ENCODE measurements at places on chromosomes 4 and X. TPM values are rescaled to one million over a fixed set of nuclear protein-coding genes. Genes with fewer than 3 reads are reported as not detected.

DNA sequence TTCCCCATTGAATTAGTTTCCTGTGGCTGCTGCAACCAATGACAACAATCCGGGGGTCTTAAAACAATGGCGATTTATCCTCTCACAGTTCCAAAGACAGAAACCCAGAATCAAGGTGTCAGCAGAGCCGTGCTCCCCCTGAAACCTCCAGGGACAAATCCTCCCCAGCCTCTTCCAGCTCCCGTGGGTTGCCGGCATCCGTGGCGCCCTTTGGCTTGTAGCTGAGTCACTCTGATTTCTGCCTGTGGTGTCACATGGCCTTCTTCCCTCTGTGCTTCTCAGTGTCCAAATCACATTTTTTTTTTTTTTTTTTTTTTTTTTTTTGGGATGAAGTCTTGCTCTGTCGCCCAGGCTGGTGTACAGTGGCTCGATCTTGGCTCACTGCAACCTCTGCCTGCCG lies 64.5 kb upstream of the STX18 start:
- no peak for DNase-seq

DNA sequence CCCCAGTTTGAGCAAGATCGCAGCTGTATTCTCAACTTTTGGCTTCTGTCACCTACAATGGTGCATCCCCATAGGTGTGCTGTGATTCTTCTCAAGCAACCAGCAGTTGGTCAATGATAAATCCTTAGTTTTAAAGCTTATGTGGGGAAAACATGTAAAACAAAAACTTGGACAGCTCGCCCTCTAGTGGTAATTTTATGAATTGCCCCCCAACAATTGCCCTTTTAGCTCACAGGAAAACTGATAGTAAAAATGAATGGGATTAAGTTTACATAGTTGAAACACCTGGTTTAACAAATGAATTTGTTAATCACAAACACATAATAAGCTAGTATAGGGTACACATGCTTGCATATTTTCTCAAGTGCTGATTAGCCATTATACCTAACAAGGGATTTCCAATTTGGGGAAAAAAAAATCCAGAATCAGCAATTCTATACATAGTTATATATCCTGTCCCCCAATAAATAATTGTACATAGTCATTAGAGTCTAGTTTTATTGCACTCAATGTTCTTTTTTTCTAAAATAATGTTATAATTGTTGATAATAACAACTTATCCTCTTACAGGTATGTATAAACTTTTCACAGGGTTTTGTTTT lies 30.1 kb downstream of the TEX13A start:
- no peak for DNase-seq

DNA sequence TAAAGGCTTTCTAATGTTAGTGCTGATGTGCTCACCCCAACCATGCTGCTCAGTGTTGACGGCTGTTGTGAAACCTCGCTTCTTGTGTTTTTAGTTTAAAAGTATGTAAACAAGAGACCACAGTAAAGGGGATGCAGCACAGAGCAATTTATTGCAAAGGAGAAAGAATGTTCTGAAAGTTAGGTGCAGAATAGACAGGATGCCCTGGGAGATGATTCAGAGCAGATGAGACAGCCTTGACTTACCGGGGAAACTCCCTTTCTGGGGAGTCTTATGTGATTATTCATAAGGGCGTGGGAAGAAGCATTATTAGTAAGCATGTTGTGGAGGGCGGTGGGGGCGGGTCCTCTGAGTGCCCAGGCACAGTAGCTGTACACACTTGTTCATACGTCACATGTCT lies 47.7 kb downstream of the EVC start:
- no peak for DNase-seq

GRCh38 chrX:118974908-118975671 lies 672 bp downstream of the LONRF3 start:
- DNase-seq, result peak; percentile 48

DNA sequence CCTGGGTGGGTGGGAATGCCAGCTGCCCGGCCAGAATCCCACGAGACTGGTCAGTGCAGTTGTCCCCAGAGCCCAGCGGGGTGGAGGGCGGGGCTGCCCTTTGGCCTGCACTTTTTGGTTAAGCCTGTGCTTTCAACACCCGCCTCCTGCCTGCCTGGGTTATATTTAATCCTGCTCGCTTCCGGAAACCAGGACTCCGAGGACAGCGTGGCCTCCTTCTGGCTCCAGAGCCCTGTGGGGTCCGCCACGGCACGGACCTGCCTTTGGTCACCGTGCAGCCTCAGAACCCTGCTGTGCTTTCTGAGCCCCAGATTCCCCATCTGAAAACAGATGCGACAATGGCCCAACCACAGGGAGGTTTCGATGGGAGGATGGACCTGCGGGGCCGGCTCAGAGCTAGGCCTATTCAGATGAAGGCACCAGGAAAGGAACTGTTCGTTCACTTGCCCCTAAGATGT lies 29.4 kb upstream of the KIAA0232 start:
- peak; percentile 58 for DNase-seq

- DNase-seq, result no peak
These were observed 63.7 kb downstream of the SEC24D start for GRCh38 chr4:118772081-118772766.

DNA sequence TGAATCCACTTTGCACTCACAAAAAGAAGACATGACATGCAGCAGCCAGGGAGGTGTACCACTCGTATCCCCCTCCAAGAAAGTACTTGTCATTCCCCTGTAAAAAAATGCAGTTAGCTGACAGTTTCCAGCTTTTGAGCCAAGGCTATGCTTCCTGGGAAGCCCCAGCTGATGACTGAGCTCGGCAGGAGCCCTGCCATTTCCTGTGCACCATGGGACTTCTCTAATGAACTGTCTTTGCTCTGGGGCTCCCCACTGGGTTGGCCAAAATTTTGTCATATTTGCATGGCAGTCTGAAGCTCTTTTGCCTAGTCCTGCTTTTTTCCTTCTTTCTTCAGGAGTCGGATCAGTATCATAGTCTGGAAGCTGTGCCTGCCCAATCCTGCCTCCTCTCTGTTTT lies 104.5 kb upstream of the MAOA start:
- no peak for DNase-seq

Gene CSAG1
- total RNA-seq, result not detected

Gene TBC1D8B
- 1.0 TPM for total RNA-seq

DNA sequence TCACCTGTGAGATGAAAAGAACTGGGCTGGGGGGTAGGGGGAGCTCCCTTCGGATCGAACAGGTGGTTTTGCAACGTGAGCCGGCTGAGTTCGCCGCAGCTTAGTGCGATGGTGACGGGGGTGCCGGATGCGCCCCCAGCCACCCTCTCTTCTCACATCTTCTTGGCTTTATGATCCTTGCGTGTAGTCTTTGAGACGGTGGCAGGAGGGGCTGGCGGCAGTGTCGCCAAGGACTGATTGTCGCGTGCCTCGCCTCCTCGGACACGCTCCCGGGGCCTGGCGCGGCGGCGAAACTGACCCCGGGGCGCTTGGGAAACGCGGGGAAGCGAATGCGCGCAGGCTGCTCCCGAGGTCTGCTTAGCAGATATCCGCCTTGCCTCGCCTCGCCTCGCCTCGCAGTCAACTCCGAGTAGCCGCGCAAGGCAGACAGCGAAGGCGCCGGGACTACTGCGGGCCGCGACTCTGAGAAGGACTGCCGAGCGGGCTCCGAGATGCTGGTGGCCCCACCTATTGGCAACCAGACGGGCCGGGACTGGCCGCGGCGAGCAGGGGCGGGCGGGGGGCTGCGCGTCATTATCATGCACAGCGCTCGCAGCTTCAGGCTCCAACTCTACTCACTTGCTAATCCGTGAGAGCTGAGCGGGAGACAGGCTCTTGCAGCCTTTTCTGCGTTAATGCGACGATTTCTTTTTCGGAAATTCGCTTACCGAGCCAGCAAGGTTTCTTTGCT lies 1.5 kb downstream of the GRID2 start:
- peak; percentile 13 for DNase-seq

- DNase-seq, result no peak
These were observed 56.7 kb upstream of the ENPP6 start for GRCh38 chr4:184274286-184274951.

DNA sequence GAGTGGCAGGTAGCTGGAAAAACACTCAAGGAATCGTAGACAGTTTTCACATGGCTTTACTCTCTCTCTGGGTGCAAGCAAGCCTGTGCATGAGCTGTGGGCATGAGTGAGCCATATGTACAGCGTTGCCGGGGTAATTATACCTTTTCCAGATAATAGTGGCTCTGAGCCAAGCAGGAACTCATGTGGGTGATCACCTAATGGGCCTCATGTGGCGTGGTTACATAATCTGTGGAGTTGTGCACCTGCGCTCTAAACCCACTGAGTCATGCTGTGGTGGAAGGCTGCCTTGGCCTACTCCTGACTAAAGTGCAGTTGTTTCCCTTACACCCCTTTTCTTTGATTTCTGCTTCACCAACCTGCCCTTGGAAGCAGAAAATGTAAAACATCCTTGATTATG lies 1564.5 kb upstream of the PCDH10 start:
- no peak for DNase-seq

Gene SHROOM4
- total RNA-seq, result 5.1 TPM

Gene HSFX4
- not detected for total RNA-seq

Gene TEC
- total RNA-seq, result 2.0 TPM

DNA sequence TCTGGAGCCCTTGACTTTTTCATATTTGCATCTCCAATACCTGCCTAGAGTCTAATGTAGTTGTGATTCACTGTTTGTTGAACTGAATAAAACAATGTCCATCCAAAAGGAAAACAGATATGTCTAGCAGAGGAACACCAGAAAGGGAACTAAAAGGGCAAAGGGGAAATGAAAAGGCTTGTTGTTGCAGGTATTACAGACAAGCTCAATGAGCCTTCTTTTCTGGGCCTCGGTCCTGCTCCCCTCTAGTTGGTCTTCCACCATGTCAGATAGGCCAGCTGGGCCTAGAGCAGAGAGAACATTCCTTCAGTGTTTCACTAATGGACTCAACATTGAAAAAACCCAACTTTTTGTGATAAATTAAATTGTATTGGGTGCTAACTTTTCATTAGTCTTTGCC lies 55.4 kb downstream of the ZFX start:
- DNase-seq, result no peak

DNA sequence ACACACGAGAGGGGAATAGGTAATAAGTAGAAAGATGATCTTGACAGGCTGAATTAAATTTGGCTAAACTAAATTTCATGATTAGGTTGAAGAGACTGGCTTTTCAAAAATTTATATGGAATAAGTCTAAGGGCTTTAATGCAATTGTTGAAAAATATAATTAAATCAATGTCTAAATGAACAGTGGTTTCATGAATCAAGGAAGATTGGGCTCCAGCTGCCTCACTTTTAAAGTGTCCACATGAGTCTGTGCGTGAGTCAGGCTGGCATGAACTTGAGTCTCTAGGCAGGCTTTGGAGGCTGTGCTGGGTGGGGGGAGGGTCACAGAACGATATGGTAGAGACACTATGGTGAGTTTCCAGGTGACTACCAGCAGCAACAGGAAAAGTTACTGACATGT lies 111.9 kb downstream of the SORBS2 start:
- no peak for DNase-seq

DNA sequence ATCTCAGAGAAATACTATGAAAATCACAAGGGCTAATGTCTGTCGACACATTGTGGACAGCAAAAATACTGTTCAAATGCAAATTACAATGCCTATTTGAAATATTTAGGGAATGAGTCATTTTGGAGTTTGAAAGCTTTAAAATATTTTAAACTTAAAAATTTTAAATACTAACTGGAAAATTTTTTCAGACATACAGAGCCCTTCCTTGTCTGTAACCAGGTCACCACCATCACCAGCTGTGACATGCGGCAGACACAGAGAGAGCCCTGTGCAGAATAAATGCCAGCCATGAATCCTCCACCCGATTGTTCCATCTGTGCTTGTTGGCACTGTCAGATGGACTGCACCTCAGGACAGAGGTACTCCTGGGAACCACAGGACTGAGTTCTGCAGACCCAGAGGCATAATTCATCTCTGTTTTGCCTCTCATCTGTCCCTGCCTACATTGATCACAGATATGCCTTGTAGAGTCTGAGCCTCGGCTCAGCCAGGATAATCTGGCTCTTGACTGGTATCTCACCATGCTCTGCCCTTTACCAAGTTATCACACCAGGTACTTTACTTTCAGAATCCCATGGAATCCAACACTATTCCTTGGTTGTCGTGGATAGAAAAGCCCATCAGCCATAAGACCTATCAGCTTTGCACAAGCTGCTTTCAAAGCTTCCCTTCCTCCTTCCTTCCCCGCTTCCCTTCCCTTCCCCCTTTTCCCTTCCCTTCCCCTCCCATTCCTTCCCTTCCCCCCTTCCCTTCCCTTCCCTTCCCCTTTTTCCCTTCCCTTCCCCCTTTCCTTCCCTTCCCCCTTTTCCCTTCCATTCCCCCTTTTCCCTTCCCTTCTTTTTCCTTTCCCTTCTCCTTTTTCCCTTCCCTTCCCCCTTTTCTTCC lies 67.2 kb downstream of the TBC1D9 start:
- DNase-seq, result no peak

Gene TRO
- 1.2 TPM for total RNA-seq

DNA sequence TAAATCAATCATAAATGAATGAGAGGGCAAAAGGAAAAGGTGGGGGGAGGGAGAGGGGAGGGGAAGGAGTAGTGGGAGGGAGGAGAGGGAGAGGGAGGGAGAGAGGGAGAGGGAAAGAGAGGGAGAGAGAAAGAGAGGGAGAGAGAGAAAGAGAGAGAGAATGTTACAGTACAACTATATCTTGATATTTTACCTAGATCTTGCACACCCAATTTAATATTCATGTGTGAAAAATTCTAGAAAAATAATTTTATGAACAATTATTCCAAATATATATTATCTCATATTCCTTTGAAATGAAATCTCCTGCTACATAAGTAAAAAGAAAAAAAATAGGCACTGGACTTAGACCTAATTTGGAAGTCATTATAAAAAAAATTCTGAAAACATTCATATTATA lies 120.0 kb downstream of the SCLT1 start:
- no peak for DNase-seq

DNA sequence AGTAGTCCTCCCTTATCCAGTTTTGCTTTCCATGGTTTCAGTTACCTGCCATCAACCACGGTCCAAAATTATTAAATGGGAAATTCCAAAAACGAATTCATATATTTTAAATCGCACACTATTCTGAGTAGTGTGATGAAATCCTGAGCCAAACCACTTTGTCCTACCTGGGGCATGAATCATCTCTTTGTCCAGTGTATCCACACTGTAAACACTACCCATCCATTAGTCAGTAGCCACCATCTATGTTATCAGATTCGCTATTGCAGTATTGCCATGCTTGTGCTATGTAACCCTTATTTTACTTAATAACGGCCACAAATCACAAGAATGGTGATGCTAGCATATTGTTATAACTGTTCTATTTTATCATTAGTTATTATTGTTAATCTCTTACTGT lies 704.6 kb downstream of the SMARCA1 start:
- DNase-seq, result no peak

Gene DUX4
- not detected for total RNA-seq

Gene NAP1L5
- 3.8 TPM for total RNA-seq

Gene CENPVL2
- total RNA-seq, result not detected

Gene IQCM
- total RNA-seq, result not detected

DNA sequence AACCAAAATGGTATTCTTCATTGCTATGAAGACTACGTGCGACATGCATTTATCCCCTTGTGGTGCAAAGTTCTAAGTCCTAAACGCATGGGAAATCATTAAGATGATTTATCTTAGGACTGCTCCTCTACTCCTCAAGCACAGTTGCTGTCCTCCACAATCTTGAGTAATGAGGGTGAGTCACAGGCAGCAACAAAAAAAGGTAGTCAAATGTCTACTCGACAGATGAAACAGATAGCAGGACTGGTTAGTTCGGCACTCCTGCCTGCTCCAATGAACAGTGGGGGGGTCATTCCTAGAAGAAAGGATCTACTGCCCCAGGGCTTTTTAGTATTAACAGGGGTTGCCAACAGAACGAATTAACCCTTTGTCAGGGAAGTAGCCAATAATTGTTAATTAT lies 233.7 kb upstream of the FGF13 start:
- DNase-seq, result no peak

GRCh38 chr4:76430519-76431388 lies 4.3 kb upstream of the SHROOM3 start:
- DNase-seq, result no peak

Gene MPP1
- 16.6 TPM for total RNA-seq
